ENCODE measurements at places on chromosomes 16 and 17.

GRCh38 chr17:74943808-74944522, 8.3 kb downstream of the OTOP3 start:
- DNase-seq: no peak

DNA sequence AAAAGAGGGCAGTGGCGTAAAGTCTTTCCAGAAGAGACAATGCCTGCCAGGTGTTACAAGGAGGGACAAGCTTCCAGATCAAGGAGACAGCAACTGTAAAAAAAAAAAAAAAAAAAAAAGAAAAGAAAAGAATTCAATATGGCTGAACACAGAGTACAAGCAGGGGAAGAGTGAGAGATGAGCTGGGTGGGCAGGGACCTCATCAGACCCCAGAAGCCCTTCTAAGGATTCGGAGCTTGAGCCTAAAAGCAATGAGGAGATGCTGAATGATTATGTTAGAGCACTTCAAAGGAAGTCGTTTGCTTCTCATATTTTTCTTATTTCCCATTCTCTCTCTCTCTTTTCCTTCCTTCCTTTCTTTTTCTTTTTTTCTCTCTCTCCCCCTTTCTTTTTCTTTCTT, 103.0 kb downstream of the YPEL2 start:
- no peak for DNase-seq

DNA sequence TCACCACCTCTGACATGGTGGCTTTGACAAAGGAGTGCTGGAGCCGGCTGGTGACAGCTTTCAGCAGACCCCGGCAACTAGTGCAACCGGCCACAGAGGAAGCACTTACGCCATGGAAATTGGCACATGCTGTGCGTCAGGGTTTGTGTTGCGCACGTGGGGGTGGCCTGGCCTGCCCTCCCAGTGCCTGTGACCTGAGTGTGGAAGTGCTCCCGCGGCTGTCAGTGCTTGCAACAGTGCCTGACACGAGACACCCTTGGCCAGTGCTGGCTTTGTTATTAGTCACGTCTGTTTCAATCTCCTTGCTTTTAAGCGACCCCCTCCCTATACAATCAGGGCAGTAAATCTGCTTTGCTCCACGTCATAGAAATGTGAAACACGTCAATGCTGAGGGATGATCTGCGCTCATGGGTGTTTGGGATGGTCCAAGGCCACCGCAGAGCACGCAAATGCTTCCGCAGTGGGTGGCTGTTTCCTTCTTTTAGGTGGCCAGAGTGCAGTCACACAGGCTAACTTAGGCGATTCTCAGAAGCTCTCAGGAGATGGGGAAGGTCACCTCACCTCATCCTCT, 64.3 kb downstream of the PGS1 start:
- DNase-seq: no peak

DNA sequence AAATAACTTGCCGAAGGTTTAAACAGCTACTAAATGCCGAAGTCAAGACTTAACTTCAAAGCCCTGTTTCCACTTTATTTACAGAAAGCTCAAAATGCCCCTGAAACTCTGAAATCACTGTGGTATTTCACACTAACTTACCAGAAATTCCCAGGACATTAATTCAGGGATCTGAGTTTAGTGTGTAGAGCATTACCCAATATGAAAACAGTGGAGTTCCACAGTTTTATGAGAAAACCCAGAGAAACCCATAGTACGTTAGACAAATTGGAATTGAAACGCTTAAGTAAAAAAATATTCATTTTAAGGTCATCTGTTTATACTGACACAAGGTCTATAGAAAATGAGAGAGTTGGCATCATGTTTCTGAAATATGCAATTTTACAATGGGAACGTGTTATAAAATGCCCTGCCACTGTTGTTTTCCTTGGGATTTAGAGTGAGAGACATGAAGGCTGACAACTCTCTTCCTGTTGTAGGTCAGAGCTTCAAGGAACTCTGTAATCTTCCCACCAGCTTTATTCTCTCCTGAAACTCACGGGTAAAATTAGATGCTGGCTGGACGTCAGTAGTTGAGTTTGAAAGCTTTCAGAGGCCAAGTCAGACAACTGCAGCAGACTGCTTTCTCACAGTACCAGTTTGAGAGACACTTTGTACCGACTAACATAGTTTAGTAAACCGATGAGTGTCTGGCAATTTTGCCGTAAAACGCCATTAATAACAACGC, 139.4 kb upstream of the TBX2 start:
- no peak for DNase-seq

GRCh38 chr17:49069585-49070273, 62.8 kb upstream of the B4GALNT2 start:
- DNase-seq: no peak

GRCh38 chr16:81445966-81446906, 1.6 kb downstream of the CMIP start:
- no peak for DNase-seq

DNA sequence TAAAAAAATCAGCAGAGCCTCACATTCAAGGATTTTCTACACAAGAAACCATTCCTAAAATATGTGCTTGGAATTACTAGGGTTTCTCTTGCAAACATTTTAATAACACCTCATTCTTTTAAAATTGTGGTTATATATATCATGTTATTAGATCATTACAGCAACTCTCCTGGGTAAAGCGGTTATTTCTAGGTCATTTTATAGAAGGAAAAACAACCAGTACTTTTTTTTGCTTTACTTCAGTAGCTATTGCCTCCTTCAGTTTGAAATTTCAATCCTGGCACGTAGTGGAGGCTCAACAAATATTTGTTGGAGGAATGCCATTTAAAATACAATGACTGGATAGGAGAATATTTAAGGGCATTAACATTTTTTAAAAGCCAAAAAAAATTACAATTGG, 220.6 kb downstream of the CDRT15L2 start:
- DNase-seq: no peak

- DNase-seq: no peak
These were observed at the start of gene HOXB5 for GRCh38 chr17:48593126-48593829. TSS of gene HOXB5 (minus strand) at chr17:48593779. CDS start at chr17:48593682, 97 bp downstream.

DNA sequence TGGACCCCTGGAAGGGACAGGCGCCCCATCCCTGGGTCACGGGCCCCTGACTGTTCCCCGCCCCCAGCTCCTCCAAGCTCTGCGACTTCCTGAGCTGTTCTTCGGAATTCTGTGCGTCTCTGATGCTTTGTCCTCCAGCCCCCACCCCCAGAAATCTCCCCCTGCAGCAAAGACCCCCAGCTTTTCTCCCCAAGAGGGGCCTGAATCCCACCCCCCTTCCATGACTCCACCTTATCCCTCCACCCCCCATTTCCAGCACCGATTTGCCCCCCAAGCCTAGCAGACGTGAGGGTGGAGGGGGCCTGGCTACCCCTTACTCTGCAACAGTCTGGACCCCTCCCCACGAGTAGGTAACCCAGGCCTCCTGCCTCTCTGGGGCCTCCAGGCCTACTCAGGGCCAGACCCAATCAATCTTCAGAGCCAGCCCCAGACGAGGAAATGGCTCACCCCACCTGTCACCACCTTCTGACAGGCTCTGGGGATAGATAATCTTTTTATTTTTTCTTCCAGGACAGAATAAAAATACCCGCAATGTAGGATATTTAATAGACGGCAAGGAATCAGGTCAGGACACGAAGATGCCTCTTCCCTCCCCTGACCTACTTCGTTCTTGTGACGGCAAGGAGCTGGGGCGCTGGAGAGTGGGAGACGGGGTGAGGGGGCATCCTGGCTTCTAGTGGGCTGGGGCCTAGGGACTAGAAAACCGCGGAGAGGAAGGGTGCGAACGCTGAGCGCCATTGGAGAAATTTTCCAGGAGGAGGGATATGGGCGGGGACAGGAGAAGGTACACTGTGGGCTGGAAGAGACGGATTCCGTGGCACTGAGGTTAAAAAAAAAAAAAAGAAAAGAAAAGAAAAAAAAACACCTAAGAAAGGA, 744 bp upstream of the PLXDC1 start:
- DNase-seq: no peak

- DNase-seq: no peak
These were observed 3.5 kb upstream of the TANGO6 start for GRCh38 chr16:68839831-68840230.

DNA sequence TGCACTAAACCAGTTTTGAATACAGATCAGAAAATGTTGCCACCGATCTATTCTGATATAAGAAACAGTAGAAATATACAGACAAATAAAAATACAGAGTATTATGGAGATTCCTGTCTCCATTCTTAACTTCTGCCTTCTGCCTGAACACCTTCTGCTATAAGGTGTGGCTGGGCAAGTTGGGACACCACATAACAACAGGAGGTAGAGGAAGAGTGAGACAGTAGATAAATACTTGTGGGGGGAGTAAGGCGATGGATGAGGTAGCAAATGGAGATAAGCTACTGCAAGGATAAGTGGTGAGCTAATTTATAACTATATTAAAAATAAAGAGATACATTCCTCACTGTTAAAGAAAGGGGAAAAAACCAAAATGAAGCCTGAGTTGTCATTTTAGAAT, 143.7 kb downstream of the CDH8 start:
- no peak for DNase-seq

DNA sequence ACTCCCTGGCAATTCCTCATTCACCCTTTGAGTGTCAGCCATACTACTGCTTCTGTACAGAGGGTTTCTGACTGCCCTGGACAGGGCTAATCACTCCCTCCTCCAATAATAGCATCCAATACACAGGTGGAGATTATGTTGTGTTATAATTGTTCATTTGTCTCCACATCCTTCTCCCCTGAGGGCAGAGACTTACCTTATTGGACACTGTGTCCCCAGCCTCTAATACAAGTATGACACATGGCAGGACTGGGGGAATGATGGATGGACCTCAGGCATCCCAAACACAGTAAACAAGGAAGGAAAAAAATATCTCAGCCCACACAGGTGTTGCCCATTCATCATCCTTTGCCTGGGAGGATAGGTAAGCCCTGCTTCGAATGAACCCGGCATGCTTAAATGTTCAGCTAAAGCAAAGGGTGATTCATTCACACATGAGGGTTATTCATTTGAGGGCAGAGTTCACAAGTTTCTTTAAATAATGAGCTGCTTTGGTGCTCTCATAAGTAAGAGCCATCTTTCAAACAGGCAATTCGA, 34.8 kb downstream of the MMD start:
- no peak for DNase-seq

GRCh38 chr17:74785981-74786360, 9.8 kb upstream of the NAT9 start:
- DNase-seq: no peak

DNA sequence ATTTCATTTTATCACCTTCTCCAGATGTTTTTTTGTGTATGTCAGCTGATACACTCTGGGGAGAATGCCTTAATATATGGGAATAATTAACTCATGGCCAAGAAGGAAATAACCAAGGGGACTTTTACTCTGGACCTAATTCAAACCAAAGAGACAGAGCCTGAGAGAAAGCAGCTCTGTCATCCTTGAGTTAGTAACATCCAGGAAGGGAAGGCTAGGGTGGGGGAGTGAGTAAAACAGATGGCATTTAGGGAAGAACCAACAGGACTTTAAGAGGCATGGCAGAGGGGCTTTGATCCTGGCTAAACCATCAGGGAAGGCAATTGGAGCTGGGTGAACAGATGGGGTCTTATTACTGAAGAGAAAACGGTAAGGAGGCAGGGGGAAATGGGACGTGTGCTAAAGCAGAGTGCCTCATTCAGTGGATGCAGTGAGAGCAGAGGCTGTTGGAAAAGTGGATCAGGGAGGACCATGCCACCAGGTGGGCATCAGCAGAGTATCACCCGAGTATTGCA, 2.5 kb upstream of the SMPD3 start:
- no peak for DNase-seq

- no peak for DNase-seq
These were observed 3.5 kb upstream of the ERN2 start for GRCh38 chr16:23716484-23716883.

DNA sequence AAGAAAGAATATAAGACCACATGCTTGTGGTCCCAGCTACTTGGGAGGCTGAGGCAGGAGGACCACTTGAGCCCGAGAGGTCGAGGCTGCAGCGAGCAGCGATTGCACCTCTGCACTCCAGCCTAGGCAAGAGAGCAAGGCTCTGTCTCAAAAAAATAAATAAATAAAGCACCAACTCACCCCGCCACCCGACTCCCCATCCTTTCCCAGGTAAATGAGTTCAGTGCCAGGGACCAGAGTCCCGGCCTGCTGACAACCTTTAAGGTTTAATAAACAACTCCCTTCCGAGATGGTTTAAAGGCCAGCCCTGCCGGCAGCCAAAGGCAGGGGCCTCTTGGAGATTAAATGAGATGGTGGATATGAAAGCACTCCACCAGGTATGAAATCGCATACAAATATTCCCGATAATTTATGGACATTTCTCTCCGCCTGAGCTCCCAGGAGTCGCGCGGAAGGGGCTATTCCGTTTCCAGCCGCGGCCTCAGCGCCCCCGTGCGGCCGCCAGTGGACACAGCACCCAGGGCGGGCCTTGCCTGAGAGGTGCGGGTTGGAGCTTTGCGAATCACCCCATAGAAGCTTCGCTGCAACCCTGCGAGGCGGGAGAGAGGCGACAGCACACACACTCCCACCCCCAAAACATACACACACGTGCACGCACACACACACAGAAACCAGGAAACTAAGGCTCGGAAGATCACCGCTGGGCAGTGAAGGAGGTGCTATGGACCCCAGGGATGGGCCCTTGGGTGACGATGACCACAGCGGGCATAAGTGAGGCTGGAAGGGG, 4.0 kb upstream of the RPL38 start:
- DNase-seq: peak; percentile 37

GRCh38 chr17:80257716-80258213, 2.9 kb upstream of the RNF213 start:
- DNase-seq: no peak

DNA sequence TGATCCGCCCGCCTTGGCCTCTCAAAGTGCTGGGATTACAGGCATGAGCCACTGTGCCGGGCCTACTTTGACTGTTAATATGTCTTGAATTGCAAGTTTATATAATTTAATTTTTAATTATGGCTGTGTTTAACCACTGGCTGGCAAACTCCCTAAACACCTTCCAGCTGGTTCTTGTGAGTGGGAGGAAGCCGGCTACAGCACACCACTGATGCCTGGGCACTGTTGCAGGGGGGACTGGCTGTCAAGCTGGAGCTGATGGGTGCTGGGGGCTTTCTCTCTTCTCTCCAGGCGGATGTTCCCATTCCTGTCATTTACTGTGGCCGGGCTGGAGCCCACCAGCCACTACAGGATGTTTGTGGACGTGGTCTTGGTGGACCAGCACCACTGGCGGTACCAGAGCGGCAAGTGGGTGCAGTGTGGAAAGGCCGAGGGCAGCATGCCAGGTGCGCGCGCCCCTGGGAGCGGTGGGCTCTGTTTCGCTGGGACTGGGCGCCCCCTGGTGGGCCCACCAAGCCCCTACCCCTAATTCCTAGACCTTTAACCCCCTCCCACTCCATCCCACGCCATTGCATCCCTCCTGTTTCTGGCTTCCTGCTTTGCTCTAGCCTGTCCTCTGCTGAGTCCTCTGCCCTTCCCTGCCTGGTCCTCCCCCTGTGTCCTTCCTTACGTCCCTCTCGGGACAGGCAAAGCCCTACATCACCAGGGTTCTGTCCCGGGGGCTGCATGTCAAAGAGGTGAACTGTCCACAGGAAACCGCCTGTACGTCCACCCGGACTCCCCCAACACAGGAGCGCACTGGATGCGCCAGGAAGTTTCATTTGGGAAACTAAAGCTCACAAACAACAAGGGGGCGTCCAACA, 9.5 kb downstream of the TBX21 start:
- no peak for DNase-seq

GRCh38 chr16:23858542-23858941, 22.8 kb downstream of the PRKCB start:
- DNase-seq: no peak

- DNase-seq: peak; percentile 60
These were observed 33.7 kb downstream of the DDX19A start for GRCh38 chr16:70380248-70380918.

- DNase-seq: no peak
These were observed 43.5 kb upstream of the ADCY9 start for GRCh38 chr16:4159726-4160125.
